ENCODE measurements at places on chromosomes 5 and 9.

DNA sequence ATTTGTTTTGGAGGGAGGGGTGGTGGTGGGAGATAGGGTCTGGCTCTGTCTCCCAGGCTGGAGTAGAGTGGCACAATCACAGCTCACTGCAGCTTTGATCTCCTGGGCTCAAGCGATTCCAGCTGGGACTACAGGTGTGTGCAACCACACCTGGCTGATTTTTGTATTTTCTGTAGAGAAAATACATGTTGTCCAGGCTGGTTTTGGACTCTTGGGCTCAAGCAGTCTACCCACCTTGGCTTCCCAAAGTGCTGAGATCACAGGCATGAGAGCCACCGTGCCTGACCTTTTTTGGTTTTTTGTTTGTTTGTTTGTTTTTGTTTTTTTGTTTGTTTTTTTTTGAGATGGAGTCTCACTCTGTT lies 15.4 kb downstream of the STXBP1 start:
- no peak for DNase-seq

DNA sequence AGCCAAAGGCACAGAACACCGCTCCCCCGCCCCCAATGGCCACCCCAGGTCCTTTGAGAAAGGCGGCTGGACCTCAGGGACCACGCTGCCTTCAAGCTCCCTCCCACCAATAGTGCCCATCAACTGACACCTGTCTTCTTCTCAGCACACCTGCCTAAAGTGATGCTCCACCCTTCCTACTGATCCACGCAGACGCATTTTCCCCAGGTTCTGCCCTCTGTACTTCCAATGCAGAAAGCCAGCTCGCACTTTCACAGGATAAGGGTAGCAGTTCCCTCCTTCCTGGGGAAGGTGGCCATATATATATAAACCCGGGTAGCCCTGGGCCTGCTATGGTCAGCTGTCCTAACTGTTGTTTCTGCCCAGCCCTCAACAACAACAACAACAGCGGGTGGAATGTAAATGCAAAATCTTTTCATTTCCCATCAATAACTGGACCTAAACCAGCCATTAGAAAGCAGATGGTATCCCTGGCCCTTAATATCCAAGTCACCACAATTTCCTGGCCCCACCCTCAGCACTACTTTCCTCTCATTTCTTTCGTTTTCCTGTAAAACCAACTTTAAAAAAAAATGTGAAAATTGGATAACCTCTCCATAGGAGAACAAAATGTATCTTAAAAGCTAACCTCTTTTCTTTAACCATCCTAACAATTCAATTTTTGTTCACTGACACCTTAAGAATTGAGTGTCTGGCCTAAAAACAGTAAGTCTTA lies 1.7 kb downstream of the GOLM1 start:
- DNase-seq: no peak

GRCh38 chr5:140319833-140320232 lies 16.9 kb upstream of the PFDN1 start:
- no peak for DNase-seq

- DNase-seq: no peak
Measured at GRCh38 chr5:75460532-75460931, 50.9 kb downstream of the CERT1 start.

Data from K562 (cell line).